Activated CD4-positive, alpha-beta memory T cell treated with anti-CD3 and anti-CD28 coated beads for 36 hours (primary cell): ENCODE measurements at places on chromosomes 13 and 19. TPM values are rescaled to one million over a fixed set of nuclear protein-coding genes. Genes with fewer than 3 reads are reported as not detected.

Gene PSG2
- total RNA-seq, result not detected

Gene NBEA
- 0.26 TPM for total RNA-seq

Gene CPAMD8
- total RNA-seq, result 0.31 TPM

Gene CPB2
- not detected for total RNA-seq

Gene ZSCAN4
- total RNA-seq, result not detected

Gene GARIN5A
- 0.88 TPM for total RNA-seq

Gene KLK4
- total RNA-seq, result not detected
